ENCODE measurements at places on chromosomes 4 and X.

- DNase-seq: no peak
Observed at GRCh38 chr4:39046249-39046648, 14.0 kb upstream of the TMEM156 start.

- DNase-seq: no peak
Observed at GRCh38 chr4:76745240-76745639, 152.7 kb downstream of the SOWAHB start.

DNA sequence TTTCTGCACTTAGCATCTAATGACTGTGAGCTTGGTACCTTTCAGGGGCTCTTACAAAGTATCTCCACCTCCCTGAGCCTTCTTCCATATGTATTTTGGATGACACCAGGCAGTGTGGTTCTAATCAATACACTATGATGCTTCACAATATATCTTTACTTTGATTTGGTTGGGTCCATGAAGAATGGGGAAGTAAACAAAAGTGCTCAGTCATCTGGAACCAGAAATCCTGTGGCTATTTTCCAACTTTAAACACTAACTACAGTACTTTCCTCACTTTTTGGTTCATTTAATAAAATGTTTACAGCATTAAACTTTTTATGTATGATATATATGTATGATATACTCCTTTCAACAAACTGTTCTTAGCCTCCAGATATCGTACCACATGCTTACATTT is 216.4 kb upstream of the AFF2 start:
- DNase-seq: no peak

DNA sequence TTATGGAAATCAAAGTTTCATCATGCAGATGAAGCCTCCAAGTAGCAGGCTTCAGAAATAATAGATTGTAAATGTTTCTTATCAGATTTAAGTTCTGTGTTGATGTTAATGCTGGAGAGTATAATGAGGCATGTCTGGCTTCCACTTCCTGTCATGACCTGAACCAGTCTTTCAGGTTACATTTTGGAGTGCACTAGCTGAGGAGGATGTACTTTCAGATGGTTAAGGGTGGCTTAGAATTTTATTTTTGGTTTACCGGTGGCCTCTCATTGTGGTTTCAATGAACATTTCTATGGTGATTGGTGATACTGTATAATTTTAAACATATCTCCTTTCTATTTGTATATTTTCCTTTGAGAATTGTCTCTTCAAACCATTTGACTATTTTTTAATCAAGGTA is 890.4 kb downstream of the SH3BGRL start:
- DNase-seq: no peak

GRCh38 chr4:41339812-41340809 is 83.4 kb downstream of the UCHL1 start:
- DNase-seq: no peak
